ENCODE measurements at places on chromosomes 4 and X.
A peak's percentile ranks its signal among the peaks of the same experiment; 100 is the strongest.

DNA sequence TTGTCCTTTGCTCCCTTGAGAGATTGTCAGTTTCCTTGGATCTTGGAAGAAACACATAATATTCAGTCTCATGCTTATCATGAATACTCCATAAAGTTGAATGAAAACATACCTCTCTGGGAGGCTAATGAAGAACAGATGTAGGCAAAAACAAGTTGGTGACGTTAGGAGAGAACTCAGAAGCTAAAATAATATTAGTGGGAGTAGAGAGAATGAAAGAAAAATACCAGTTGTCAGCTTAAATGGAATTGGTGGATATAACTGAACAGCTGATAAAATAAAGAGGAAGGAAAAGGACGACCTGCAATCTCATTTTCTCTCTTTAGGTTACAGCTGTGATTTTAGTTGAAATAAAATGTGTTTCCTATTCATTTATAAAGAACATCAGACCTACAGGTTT is 124.8 kb downstream of the SNCA start:
- no peak for DNase-seq

GRCh38 chr4:43351970-43352806 is 459.7 kb downstream of the GRXCR1 start:
- DNase-seq: no peak

- no peak for DNase-seq
Measured at GRCh38 chr4:148289740-148290139, 152.5 kb downstream of the NR3C2 start.

GRCh38 chrX:28099166-28099565 is 117.9 kb upstream of the DCAF8L1 start:
- DNase-seq: no peak

- peak; percentile 31 for DNase-seq
Measured at GRCh38 chr4:68349279-68349648, 626 bp downstream of the YTHDC1 start.

DNA sequence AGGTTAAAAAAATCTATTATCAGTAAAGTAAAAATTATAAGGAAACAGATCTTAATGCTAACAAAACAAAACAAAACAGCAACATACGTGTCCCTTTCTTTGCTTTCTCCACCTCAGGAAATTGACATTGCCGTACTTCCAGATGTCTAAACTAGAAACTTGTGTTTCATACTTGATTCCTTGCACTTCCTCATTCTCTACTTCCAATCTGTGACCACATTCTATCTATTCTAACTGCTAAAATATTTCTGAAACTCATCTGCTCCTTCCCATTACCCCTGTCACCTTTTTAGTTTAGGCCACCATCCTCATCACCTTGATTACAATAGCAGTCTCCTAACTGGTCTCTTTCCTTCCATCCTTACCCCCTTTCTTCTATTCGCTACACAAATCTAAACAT is 22.5 kb upstream of the RPA4 start:
- no peak for DNase-seq

- no peak for DNase-seq
Measured at GRCh38 chr4:124713185-124713592, 657 bp upstream of the ANKRD50 start.

DNA sequence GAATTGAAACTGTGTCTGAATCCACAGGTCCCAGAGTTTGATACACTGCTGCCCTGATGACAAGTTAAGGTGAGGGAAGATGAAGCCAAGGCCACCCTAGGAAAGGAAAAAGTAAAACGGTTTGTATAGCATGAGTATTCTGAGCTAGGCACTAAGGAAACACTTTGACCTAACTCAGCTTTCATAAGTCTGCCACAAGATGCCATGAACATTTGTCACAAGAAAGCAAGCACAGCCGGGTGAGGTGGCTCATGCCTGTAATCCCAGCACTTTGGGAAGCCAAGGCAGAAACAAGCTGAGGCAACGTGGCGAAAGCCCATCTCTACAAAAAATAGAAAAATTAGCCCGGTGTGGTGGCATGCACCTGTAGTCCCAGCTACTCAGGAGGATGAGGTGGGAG is 34.2 kb downstream of the ELOVL6 start:
- DNase-seq: no peak

DNA sequence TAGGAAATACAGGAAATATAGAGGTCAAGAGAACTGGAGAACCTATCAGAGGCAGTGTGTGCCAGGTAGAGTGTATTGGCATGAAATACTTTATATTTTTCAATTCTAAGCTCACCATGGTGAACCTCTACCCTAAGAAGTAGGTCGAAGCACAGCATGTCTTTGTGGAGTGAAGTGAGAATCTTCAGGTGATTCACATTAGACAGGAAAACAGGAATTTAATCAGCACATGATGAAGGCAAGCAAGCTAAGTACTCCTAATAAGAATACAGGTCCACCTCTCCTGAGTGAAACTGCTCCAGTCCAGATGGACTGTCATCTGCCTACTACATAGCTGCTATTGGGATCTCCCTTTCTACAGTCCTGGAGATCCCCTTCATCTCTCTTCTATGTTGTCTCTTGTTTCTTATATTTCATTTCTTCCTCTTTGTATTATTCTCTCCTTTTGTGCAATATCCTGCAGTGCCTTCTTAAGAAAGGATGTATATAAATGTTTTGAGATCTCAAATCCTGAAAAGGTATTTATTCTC is 159.0 kb downstream of the LRBA start:
- no peak for DNase-seq

DNA sequence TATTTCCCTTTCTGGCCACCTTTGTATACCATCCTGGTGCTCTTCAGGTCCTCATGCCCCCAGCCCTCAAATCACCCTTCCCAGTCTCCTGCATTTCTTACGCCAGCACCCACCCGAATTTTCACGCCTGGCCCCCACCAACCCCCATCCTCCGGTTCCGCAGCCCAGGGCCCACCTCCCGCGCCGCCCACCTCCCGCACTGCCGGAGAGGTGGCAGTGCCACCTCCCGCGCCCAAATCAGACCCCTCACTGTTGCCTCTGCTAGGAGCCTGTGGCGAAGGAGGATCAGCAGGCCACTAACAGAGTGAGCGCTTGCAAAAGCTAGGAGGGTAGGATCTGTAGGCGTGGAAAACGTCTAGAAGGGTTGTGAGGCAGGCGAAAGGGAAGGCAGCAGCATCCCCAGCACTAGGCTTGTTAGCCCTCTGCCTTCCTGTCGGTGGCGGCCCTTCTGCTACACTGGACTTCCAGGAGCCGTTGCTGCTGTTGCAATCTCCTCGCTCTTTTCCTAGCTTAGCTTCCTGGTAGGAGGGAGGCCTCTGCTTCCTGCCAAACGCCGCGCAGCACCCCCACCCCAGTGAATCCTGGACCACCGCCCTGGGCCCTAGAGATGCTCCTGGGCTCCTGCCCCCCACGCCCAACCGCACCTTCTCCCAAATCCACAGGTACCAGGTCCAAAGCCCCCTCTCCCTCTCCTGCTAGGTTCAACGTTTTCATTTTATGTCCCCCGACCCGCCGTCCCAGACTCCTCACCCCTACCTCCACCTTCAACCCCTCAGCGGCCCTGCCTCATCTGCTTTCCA is 51.0 kb downstream of the SPIN2B start:
- DNase-seq: no peak

DNA sequence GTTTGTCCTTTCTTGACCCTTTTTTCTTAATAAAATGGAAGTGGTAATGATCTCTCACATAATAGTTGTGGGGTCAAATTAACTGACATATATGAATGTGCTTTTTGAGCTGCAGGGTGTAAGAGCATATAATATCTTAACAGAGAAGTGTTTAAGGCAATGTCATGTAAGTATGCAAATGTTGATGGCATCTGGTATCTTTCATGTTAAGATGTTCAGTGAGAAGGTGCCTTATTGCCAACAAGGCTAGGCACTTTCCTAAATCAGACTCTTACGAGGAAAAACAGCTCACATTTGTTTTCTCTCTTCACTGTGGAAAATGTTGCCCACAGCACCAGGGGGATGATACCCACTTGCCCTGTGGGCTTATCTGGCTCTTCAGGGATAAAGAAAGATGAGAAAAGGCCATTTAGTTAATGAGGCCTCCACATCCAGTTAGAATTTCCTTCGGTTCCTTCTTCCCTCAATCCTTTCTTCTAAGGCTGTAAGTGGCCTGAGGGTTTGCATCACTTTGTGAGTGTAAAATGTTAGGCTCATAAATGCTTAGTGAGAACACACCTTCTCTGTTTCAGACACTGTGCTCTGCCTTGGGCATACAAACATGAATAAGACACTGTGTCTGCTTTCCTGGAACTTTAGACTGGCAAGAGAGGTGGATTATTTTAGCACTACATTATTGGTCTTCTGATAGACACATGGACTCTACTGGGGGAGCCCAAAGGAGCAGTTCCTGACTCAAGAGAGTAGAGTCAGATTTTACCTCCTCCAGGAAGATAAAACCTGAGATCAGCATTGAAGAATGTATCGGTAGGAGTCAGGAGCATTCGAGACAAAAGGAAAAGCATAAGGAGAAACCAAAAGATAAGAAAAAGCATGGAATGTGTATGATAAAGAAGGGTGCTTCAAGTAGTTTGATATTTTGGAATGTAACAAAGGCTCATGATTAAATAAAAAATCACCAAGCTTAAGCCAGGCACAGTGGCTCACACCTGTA is 135.5 kb downstream of the SOWAHB start:
- DNase-seq: no peak

GRCh38 chrX:131671735-131672134 is 127.9 kb downstream of the OR13H1 start:
- no peak for DNase-seq

- DNase-seq: no peak
Measured at GRCh38 chr4:25075851-25076250, 45.1 kb upstream of the LGI2 start.

DNA sequence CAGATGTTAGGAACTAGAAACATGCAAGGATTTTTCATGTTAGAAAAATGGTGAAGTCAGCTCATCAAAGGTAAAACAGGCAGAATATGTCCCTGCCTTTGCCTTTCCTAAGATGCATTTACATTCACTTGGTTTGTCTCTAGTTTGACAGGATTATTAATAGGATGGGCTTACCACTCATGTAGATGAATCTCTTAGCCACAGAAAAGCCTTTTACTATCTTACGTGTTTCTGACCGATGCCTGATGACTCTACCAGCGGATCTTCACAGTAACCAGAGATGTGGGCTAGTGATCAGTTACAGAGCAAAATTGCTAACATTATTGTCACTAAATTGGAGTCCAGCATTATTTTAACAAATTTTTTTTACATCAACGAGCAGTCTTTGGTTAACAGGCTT is 187.6 kb downstream of the MAML3 start:
- no peak for DNase-seq

DNA sequence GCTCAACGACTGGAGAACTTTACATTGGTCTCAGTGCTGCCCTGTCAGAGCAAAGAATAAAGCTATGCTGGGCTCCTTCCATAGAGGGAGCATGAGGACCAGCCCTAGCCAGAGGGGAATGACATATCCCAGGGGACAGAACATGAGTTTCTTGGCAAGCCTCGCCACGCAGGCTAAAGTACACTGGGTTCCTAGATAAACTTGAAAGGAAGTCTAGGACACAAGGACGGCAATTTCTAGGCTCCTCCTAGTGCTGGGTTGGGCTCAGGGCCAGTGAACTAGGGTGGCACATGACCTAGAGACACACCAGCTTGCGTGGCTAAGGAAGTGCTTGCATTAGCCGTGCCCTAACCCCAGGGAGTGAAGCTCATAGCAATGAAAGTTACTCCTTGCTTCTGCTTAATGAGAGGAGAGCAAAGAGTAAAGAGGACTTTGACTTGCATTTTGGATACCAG is 141.0 kb downstream of the MAB21L2 start:
- no peak for DNase-seq

DNA sequence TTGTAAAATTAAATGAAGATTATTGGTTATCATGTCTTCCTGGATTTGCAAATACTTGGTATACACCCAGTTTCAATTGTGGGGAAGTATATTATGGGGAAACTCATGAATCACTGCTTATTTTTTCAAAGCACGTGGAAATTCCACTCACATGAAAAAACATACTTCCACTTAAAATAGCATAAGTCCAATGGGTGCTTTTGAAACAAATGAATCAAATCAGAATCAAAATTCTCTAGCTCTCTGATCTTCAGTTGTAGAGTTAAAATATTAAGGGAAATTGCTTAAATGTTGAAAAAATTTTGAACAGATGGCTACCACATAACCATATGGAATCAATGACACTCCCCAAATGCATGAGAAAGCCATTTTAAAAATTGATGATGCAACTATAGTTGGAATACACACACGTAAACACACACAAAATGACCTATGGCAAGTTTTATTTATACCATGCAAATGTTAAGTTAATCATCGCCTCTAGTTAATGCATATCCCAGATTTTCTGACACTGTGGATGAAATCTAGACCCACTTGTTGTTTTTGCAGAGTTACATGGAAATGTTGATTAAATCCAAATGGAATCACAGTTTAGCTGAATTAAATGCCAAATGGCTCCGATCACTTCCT is 93.2 kb downstream of the ARSF start:
- DNase-seq: no peak

DNA sequence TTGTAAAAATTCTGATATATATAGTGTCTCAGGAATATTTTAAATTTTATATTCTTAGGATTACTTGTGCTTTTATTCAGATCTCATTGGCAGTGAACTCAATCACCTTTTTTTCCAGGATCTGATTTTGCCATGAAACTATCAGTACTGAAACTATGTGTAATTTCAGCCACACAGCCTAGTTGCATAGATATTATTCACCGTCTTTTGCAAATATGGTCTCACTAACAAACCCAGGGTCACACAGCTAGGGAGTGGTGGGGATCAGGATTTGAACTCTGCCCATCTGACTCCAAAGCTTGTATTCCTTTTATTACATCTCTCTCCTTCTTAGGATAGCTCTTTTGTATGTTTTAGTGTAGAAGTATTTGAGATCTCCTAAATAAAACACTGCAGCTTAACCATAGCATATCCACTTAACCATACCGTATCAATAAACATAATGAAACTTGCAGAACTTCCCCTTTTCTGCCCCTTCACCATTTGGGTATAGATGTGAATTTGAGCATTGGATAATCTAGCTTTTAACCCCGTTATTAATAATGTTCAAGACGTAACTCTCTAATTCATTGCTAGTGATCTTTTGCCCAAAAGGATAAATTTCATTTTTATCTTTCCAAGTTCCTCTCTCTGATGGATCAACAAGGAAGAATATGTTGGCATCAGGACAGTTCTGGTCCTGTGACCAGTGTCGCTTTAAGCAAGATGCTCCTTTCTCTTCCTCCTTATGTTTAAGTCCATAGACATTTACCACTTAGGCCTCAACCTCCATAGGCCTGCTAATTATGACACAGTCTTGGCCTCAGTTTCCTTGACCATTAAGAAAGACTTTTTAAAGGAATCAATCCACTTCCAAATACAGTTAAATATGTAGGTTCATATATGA is 74.6 kb downstream of the RAPGEF2 start:
- DNase-seq: no peak

GRCh38 chr4:138572007-138572406 is 329.9 kb upstream of the SLC7A11 start:
- no peak for DNase-seq

DNA sequence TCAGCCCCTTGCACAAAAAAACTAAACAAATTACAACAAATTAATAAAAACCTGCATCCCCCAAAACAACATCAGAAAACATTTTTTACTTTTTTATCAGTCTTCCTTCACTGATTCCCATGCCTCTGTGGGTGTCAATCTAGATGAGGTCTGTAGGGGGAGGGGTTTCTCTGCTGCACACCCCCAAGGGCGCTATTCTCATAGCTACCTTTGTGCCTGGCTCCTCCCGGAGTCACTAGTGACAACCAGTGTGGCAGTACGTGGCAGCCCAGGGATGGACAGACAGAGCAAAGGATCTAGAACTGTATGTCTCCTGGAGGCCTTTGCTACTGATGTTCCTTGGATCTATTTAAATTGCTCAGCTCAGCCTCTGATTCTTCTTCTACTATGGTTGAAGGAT is 228.1 kb upstream of the ANXA3 start:
- no peak for DNase-seq

GRCh38 chrX:323721-324628 is 5.4 kb upstream of the GTPBP6 start:
- DNase-seq: peak; percentile 30
